Heart right ventricle (tissue), 16 donors: ENCODE measurements at places on chromosomes 2 and 18. TPM values are rescaled to one million over a fixed set of nuclear protein-coding genes. Genes with fewer than 3 reads are reported as not detected.
A peak's percentile ranks its signal among the peaks of the same experiment; 100 is the strongest.

GRCh38 chr2:45881970-45882581 is 230.6 kb downstream of the PRKCE start:
- H3K4me1 ChIP-seq, result peaks cover 38% of the 10 kb centered on the region
- no peak for DNase-seq
- no peaks in the 10 kb centered on the region for H3K27me3 ChIP-seq
- H3K27ac ChIP-seq, result peak overlapping the region; percentile 62
- H3K36me3 ChIP-seq, result no peaks in the 10 kb centered on the region
- no peak overlapping the region for H3K4me3 ChIP-seq

DNA sequence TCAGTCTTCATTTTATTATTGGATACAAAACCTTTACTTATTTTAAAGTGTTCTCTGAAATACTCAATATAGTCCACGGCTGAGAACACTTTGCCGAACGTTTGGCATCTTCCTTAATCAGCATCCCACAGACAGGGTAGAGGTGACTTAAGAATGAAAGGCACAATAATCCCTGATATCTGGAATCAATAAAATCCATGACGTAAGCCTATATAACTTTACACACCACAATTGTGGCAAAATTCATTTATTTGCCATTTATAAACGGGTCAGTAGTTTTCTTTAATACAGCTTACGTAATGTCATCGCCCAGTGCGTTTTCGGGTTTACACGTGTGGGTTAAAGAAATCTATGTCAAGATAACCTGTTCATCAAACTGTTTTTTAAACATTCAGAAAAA is 1.3 kb downstream of the MGAT4A start:
- H3K36me3 ChIP-seq, result peaks cover 18% of the 10 kb centered on the region
- no peak for DNase-seq
- no peaks in the 10 kb centered on the region for H3K27me3 ChIP-seq
- H3K4me3 ChIP-seq, result peak overlapping the region; percentile 86
- peak overlapping the region; percentile 88 for H3K27ac ChIP-seq
- H3K4me1 ChIP-seq, result peaks cover 48% of the 10 kb centered on the region

- no peak for DNase-seq
- H3K4me3 ChIP-seq, result no peak overlapping the region
- H3K27me3 ChIP-seq, result no peaks in the 10 kb centered on the region
- no peak overlapping the region for H3K27ac ChIP-seq
These were observed 109.0 kb upstream of the RGPD4 start for GRCh38 chr2:107717661-107718060.

GRCh38 chr18:8461544-8461943 is 147.7 kb upstream of the RAB12 start:
- no peak overlapping the region for H3K27ac ChIP-seq
- no peak overlapping the region for H3K4me3 ChIP-seq

- H3K4me3 ChIP-seq, result no peak overlapping the region
- H3K36me3 ChIP-seq, result no peaks in the 10 kb centered on the region
- no peak for DNase-seq
- H3K27me3 ChIP-seq, result peaks cover 14% of the 10 kb centered on the region
These were observed 147.5 kb upstream of the SESTD1 start for GRCh38 chr2:179412112-179412511.

- no peaks in the 10 kb centered on the region for H3K27me3 ChIP-seq
- peaks cover 29% of the 10 kb centered on the region for H3K4me1 ChIP-seq
- no peak overlapping the region for H3K4me3 ChIP-seq
- no peak for DNase-seq
- no peak overlapping the region for H3K27ac ChIP-seq
These were observed 280.1 kb upstream of the STON1 start for GRCh38 chr2:48249631-48250473.

DNA sequence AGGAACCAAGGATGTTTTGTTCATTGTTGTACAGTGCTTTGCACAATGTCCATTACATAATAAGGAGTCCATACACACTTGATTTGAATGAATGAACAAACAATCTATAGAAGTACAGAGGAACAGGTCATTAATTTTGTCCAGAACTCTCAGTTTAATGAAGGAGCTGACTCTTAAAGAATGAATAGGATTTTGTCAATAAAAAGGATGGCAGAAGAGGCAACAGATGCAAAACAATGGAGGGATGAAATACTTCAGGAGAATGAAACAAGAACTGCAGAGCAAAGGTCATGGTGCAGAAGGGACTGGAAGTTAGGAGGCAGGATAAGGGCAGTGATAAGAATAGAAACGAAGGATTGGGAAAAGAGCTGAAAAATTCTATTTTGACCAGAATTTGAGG is 28.7 kb upstream of the COL5A2 start:
- H3K4me1 ChIP-seq, result no peaks in the 10 kb centered on the region
- no peaks in the 10 kb centered on the region for H3K36me3 ChIP-seq
- no peaks in the 10 kb centered on the region for H3K27me3 ChIP-seq
- no peak overlapping the region for H3K4me3 ChIP-seq
- DNase-seq, result no peak

DNA sequence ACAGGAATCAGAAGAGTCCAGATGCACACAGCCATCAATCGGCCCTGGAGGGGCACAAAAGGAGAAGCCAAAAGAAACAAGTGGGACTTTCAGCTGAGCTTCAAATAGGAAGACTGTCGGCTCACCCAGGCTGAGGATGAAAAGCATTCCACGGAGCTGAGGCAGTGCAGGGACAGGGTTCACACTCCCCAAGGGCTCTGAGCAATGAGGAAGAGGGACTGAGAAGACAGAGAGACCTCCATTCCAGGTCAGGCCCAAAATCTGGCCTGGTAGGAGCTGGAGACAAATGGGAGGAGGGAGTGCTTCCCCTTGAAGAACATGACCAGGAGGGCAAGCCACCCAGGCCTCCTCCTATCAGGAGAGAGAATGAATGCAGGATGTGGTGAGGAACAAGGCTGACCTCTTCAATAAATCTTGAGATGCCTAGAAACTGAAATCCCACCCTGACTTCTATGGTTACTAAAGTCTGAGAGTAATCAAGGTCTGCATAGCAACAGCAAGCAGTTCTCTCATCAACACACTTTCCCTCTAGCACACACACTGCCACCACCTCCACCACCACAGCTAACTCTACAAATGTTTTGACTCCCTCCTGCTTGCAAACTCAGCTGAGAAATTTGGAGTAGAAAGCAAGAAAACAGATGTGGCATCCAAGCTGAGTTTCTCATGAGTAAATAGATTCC is 434.4 kb downstream of the TNS1 start:
- no peaks in the 10 kb centered on the region for H3K4me1 ChIP-seq
- no peaks in the 10 kb centered on the region for H3K36me3 ChIP-seq
- no peak for DNase-seq
- no peak overlapping the region for H3K27ac ChIP-seq

DNA sequence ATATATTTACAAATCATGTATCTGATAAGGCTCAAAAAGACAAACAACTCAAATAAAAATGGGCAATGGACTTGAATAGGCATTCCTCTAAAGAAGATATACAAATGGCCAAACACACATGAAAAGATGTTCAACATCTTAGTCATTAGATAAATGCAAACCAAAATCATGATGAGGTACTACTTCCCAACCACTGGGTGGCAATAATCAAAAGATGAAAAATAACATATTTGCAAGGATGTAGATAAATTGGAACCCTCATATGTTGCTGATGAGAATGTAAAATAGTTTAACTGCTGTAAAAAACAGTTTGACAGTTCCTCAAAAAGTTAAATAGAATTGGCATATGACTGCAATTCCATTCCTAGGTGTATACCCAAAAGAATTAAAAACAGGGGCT is 132.3 kb downstream of the TTC32 start:
- no peak for DNase-seq
- H3K27ac ChIP-seq, result no peak overlapping the region
- H3K36me3 ChIP-seq, result no peaks in the 10 kb centered on the region
- H3K4me3 ChIP-seq, result no peak overlapping the region

- peaks cover 20% of the 10 kb centered on the region for H3K4me1 ChIP-seq
- DNase-seq, result no peak
- no peaks in the 10 kb centered on the region for H3K27me3 ChIP-seq
- H3K36me3 ChIP-seq, result no peaks in the 10 kb centered on the region
These were observed 82.5 kb downstream of the TCF7L1 start for GRCh38 chr2:85215448-85216401.

GRCh38 chr2:8481463-8482009 is 200.3 kb upstream of the ID2 start:
- H3K4me1 ChIP-seq, result peaks cover 38% of the 10 kb centered on the region
- no peak overlapping the region for H3K4me3 ChIP-seq
- H3K27ac ChIP-seq, result no peak overlapping the region
- no peaks in the 10 kb centered on the region for H3K36me3 ChIP-seq
- no peaks in the 10 kb centered on the region for H3K27me3 ChIP-seq

DNA sequence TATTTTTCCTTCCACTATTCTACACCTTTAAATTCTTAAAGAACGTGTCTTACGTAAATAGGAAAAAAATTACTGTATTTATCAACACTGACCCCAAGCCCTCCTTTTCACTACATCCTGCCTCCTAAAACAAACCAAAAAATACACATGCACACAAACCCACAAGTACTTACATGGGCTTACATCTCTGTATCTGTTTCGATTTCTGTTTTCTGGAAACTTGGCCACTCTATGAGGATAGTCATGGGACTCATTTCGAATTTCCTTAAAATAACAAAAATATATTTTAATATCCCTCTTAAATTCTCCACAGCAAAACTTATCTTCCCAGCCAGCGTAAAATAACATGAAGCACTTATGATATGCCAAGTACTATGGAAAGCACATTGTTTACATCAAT is 25.0 kb downstream of the PTPN2 start:
- H3K27me3 ChIP-seq, result no peaks in the 10 kb centered on the region
- H3K4me3 ChIP-seq, result no peak overlapping the region
- no peak overlapping the region for H3K27ac ChIP-seq
- no peaks in the 10 kb centered on the region for H3K36me3 ChIP-seq

GRCh38 chr18:49020621-49021021 is 69.9 kb upstream of the SMAD7 start:
- DNase-seq, result no peak
- H3K27ac ChIP-seq, result no peak overlapping the region
- H3K36me3 ChIP-seq, result no peaks in the 10 kb centered on the region

- no peaks in the 10 kb centered on the region for H3K4me1 ChIP-seq
- H3K36me3 ChIP-seq, result no peaks in the 10 kb centered on the region
- no peaks in the 10 kb centered on the region for H3K27me3 ChIP-seq
- H3K27ac ChIP-seq, result no peak overlapping the region
- H3K4me3 ChIP-seq, result no peak overlapping the region
These were observed 256.1 kb upstream of the SIX2 start for GRCh38 chr2:45265336-45265735.

DNA sequence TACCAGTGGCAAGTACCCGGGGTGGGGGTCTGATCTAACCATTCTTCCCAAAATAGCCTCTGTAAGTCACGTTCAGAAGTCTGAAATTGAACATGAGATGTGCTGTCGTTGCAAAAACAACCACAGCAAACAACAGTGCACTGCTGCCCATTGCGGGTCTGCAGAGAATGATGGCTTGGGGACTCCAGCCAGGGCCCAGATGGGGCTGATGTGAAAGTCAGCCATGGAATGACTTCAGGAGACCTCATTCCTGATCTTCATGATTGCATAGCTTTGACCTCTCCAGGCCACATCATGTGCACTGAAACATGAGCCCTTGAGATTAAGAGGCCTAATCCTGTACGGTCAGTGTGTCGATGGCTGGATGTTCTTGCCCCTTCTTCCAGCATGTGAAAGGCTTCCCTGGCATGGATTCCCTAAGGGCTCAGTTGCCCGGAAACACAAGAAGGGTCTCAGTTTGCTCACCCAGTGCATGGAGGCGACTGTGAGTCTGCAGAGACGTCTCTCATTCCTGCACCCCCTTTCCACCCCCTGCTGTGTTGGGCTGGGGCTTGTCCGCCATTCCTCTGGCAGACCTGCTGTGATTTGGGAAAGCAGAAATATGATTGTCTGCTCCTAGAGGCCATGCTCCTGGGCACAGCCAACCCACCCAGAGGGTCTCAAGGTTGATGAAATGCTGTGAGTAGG is 191.6 kb downstream of the SEPTIN10 start:
- no peak overlapping the region for H3K4me3 ChIP-seq
- no peak for DNase-seq
- H3K36me3 ChIP-seq, result no peaks in the 10 kb centered on the region
- no peak overlapping the region for H3K27ac ChIP-seq

Gene GNLY
- 3.4 TPM for total RNA-seq

Gene SLC14A1
- 15.0 TPM for total RNA-seq

Gene GAL3ST2
- total RNA-seq, result not detected

Gene CYP27C1
- total RNA-seq, result 0.15 TPM

Gene COL4A4
- 2.2 TPM for total RNA-seq

Gene ACVR1C
- 2.4 TPM for total RNA-seq
